ENCODE measurements at places on chromosomes 2 and 18. TPM values are rescaled to one million over a fixed set of nuclear protein-coding genes. Genes with fewer than 3 reads are reported as not detected.

GRCh38 chr2:123659120-123659519, 366.0 kb upstream of the CNTNAP5 start:
- no peak for DNase-seq

DNA sequence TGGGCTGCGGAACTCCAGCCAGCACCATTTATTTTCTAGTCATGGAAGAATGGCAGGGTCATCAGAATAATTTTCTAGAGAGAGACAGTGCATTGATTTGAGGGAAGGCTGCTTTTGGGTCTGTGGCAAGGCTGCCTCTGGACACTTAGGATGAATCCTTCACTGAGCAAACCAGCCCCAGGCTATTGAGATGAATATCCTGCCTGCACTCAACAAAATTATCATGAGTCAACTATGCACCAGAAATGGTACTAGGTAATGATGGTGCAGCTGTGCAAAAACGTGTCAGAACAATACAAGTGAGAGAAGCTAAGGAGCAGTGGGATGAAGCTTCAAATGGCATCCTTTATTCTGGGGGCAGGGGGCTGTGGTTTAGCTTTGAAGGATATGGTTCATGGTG, 115.8 kb downstream of the SPHKAP start:
- DNase-seq: no peak

GRCh38 chr18:2963048-2963447, 49.9 kb downstream of the LPIN2 start:
- peak; percentile 57 for DNase-seq

DNA sequence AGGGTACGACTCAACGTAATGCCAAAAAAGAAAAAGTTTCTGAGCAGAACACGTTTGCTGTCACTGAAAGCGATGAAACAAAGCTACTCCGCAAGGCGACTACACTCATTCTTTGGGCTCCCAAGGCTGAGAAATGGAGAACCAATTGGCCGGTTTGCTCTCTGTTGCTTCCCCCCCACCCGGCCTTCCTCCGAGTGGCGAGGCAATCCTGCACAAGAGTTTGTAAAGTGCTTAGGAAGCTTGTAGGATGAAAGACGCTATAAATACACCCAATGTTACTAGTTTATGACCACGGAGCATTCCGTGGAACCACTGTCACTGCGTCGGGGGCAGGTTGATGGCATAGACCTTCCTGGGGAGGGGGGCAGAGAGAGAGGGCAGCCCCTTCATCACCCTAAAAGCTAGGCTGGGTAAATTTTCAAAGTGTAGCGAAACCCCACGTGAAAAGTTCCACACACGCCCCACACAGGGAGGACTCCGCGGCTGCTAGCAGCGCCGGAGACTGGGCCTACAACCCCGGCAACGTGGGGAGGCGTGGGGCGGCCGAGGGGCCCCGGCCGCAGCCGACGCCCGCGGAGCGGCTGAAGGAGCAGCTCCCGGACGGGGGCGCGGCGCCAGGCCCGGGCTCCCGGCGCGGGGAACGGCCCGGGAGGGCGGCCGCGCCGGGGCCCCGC, 915 bp downstream of the CUL3 start:
- peak; percentile 27 for DNase-seq

GRCh38 chr2:10245021-10245420, 57.7 kb upstream of the HPCAL1 start:
- DNase-seq: no peak

GRCh38 chr2:1681323-1682180, 62.8 kb downstream of the PXDN start:
- no peak for DNase-seq

- DNase-seq: no peak
These were observed 13.1 kb downstream of the XIRP2 start for GRCh38 chr2:166901336-166901735.

DNA sequence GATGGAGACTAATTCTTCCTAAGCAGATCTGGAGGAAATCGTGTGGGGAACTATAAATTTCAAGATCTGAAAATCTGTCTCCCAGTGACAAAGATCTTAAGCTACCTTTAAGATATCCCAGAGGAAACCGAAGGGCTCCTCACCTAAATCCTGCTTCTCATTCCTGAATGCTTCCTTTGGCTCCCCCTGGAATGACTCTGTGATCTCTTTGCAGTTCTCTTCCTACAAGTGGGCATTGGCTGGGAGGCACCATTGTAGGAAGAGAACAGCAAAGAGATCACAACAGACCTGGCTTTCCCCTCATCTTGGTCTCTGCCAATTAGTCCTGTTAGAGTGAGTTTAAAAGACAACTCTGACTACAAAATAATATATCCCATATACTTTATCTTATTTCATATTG, 70.0 kb upstream of the KCNH7 start:
- DNase-seq: no peak

DNA sequence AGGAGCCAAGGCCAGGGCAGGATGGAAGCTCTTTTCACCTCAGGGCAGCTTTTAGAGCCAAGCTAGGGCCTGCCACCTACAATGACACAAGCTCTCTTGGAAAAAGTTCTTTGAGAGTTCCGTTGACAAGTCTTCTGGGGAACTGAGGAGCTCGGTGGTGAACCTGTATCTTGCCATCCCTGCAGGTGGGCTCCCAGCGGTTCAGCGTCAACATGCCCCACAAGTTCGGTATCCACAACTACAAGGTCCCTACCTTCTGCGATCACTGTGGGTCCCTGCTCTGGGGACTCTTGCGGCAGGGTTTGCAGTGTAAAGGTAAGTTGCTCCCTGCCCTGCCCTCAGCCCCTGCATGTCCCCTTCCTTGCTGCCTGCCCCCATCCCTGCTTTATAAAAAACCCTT, 312.8 kb upstream of the EPAS1 start:
- DNase-seq: no peak

DNA sequence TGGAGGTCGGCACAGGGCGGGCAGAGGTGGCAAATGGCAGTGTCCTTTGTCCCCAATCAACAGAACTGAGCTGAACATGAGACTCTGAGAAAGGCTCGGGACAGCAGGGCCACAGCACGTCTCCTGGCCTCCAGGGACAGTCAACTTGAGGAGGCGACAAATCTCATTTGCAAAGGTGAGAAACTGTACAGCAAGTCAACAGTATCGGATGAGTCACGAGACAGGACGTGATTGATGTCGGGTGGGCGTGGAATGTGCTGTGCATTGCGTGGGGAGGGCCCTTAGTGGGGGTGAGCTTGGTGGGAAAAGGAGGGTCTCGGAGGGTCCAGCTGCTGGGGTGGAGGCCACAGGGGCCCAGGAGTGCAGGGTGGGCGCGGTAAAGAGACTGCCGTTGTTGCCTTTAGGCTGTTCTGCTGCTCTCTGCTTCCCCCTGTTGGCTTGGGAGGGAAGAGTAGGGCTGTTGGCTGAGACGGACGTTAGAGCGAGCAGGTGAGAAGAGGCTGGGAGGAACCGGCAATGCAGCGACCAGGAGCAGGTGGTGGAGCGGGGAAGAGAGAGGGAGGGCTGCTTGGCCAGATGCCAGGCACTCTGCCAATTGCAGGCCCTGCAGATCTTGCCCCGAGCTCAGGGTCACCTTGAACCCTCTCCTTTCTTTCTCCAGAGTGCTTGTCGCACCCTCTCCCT, 164.3 kb downstream of the BCL2 start:
- peak; percentile 77 for DNase-seq

DNA sequence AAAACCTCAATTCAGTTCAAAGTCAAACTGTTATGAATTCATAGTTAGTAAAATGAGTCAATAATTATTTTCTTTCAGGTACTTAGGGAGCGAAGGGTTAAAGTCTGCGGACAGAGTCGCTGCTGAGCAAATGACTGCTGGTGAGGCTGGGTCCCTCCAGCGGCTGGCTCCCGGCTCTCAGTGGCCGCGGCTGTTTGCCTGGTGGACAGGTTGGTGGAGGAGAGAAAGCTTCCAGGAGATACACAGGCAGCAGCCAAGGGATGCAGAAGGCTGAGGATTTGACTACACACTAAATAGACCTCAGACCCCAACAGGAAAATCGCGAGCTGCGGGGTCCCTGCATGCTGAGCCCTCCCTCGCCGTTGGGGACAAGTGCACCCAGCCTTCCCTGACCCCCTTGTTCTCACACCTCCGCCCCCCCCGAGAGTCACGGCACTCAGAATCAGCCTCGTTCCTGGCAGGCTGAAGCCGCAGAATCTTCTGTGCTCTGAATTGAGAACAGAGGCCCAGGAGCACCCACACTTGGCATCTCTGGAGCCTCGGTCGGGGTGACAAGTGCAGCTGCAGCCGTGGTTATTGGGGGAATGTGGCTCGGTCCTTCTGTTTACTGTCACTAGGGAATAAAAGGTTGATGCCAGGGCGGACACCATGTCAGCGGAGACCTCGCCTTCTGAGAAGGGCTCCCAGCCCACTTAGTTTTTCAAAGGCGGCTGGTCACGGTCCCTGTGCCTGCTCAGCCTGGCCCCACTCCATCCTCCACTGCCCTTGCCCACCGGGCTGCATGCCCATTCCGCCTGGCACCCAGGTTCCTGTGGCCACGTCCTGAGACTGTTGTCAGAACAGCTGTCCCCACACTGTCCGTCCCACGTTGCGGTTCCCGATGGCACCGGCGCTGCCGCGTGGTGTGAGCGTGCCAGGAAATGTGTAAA, 74.0 kb downstream of the SLC66A2 start:
- DNase-seq: no peak

- no peak for DNase-seq
These were observed 194.8 kb downstream of the HDAC4 start for GRCh38 chr2:239206042-239206441.

- no peak for DNase-seq
These were observed 73.2 kb upstream of the NCKAP5 start for GRCh38 chr2:133641497-133641896.

DNA sequence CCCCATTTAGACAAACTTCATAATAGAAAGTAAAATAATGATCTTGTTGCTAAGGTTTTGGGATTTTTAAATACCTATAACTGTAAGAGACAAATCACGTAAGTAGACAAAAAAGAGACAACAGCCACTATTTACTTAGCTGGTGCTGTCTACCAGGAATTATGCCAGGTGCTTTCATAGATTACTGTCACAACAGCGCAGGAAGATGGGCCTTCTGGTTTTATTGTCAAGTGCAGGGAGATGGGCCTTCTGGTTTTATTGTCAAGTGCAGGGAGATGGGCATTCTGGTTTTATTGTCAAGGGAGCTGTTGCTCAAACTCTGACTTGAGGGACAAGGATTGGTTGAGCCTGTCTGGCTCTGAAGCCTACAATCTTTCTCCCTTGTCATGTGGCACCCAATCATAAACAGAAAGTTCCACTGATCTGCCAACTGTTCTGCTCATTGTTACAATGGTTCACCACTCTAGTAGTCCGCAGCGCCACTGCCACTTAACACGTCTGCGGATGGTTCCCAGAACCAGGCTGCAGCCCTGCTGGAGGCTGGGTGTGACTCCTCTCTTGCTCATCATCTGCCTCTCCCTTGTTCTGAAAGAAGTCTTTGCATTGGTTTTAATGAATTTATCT, 95.0 kb downstream of the RNF144A start:
- no peak for DNase-seq

- no peak for DNase-seq
These were observed 422.7 kb upstream of the CDH20 start for GRCh38 chr18:60910534-60910933.

DNA sequence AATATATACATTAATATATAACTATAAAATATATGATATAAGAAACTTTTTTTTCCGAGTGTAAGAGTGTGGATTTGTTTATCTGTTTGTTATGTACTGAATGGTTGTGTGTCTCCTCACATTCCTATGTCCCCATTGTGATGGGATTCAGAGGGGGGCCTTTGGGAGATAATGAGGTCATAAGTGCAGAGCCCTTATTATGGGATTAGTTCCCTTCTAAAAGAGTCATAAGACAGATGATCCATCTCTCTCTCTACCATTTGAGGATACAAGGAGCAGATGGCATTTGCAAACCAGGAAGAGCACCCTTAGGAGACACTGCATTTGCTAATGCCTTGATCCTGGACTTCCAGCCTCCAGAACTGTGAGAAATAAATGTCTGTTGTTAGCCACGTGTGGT, 30.3 kb upstream of the SAP130 start:
- DNase-seq: no peak

CHRNG gene
- not detected for total RNA-seq

TRIM43 gene
- 0.43 TPM for total RNA-seq

RUFY4 gene
- total RNA-seq: 2.1 TPM

C2orf78 gene
- not detected for total RNA-seq

ANKRD53 gene
- not detected for total RNA-seq

LYG1 gene
- total RNA-seq: 1.2 TPM

OTOF gene
- total RNA-seq: 23.7 TPM

RAB17 gene
- not detected for total RNA-seq

ABCA12 gene
- not detected for total RNA-seq

CDCA7 gene
- total RNA-seq: 65.2 TPM

SGO2 gene
- total RNA-seq: 44.2 TPM
